Activated CD4-positive, alpha-beta memory T cell treated with anti-CD3 and anti-CD28 coated beads for 36 hours (primary cell): ENCODE measurements at places on chromosomes 11 and 22.
A peak's percentile ranks its signal among the peaks of the same experiment; 100 is the strongest.

DNA sequence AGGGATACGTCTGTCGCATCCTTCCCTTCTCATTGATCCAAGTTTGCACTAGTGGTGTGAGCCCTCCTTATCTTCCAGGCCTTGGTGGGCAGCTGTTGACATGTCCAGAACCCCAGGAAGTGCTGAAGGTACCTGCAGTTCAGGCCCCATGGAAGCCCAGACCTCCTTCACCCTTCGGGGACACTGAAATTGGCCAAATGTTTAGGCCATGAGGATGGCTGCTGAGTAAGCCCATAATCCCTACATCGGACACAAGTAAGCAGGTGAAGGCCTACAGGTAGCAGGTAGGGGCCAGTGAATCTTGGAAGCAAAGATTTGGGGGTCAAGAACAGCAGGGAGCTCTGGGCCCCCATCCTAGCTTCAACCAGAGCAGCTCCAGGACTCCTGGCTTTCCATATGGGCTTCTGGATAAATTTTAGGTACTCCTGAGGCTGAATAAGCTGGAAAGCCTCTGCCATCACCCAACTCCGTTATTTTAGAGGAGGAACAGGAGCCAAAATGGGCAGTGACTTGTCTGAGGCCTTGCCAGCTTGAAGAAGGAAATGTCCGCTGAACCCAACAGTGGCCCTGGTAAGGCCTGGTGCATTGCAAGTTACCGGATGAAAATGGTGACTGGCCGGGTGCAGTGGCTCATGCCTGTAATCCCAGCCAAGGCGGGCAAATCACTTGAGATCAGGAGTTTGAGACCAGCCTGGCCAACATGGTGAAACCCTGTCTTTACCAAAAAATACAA is 45.2 kb downstream of the MORC2 start:
- DNase-seq: no peak

DNA sequence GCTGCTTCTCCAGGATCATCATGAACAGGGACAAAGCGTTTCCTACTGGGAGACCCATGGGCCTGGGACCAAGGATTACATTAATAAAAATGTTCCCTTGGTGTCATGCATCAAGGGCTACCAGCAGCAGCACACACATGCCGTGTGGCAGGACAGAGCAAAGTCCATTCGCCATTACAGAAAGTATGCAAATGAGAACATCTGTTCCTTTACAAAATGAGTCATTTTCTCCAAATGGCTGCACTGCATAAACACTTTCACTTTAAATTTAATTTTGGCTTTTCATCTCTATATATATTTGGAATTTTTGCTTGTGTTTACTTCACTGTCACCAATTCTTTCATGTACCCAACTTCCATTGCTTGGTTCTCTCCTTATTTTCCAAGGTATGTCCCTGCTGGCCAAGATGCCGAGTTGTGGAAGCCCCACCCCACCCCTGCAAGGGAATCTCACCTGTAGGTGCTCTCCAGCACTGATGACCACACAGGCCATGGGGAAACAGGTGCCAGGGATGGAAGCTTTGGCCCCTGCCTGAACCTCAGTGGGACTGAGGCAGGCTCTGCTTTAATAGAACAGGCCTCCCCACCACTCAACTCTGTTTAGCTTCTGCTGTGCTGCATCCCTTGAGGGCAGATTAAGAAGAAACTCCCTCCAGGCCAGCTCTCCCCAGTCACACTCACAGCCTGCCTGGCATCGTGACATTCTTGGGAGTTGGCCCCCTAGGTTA is 15.6 kb upstream of the GNAZ start:
- peak; percentile 9 for DNase-seq

- no peak for DNase-seq
Observed at GRCh38 chr22:42895541-42895981, 38.5 kb upstream of the ARFGAP3 start.

- DNase-seq: no peak
Observed at GRCh38 chr11:83540112-83540675, 254.0 kb upstream of the CCDC90B start.

- DNase-seq: no peak
Observed at GRCh38 chr11:71251761-71252268, 562 bp downstream of the SHANK2 start.

GRCh38 chr22:44632541-44633396 is 69.2 kb upstream of the PRR5 start:
- DNase-seq: peak; percentile 35

DNA sequence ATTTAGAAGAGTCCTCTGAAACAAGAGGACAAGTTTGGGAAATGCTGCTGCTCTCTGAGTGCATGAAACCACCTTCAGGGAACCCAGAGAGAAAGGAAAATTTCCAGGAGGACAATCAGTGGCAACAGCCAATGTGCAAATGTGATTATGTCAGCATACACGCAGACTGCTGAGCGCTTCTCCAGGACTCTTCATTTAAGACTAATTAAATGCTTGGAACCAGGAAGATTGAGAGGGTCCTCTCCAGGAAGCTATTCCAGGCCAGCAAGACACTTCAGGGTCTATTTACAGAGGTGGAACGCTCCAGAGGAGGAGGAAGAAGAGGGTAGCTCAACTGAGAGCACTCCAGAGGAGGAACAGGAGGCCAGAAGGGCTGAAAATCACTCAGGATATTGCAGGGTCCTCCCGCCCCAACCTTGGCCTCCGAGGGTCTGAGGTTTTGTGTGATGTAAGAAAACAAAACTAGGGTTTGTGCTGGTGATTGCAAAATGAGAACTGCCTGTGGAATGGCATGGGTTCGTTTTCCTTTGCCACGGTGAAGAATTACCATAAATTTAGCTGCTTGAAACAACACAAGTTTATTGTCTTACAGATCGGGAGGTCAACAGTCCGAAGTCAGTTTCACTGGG is 14.1 kb upstream of the HTR3A start:
- DNase-seq: no peak

DNA sequence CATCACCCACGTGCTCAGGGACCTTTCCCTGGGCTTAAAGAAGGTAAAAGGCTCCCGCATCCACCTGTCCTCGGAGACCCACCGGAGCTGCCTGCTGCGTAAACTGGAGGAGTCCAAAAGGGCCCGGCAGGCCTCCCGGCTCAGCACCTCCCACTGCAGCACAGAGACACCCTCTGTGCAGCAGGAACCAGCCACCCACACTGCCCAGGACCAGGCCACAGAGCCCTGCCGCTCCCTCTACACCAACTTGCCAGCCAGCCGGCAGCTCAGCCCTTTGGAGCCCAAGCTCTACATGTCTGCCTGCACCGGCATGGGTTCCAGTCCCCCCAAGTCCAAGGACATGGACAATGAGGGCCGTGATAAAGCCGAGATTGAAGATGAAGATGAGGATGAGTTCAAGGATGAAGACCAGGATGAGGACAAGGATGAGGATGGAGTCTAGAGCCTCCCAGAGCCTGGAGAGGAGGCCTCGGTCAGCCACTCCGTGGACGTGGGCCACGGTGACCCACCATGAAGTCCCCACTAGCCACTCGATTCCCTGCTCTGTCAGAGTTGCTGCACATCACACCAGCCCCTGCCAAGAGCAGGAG is 4.2 kb downstream of the CCDC116 start:
- DNase-seq: no peak

- no peak for DNase-seq
Observed at GRCh38 chr22:19718456-19719049, 4.2 kb downstream of the SEPTIN5 start.

GRCh38 chr22:43876866-43877509 is 14.7 kb upstream of the SULT4A1 start:
- no peak for DNase-seq

- no peak for DNase-seq
Observed at GRCh38 chr11:38491986-38492385, 1894.0 kb upstream of the RAG2 start.

- DNase-seq: peak; percentile 66
Observed at GRCh38 chr22:46036558-46037408, 59.8 kb upstream of the WNT7B start.

- DNase-seq: no peak
Observed at GRCh38 chr11:27055065-27055682, 14.6 kb downstream of the BBOX1 start.

DNA sequence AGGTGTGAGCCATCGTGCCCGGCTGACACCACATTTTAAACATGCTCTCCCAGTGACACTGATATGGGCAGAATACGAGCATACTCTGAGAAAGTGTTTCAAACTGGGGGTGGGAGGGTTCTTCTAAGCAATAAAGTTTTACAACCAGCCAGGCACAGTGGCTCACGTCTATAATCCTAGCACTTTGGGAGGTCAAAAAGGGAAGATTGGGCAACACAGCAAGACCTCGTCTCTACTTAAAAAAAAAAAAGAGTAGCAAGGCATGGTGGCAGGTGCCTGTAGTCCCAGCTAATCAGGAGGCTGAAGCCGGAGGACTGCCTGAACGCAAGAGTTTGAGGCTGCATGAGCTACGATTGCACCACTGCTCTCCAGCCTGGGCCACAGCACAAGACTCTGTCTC is 2.2 kb downstream of the GANAB start:
- DNase-seq: no peak
